ENCODE measurements at places on chromosomes 7 and 10. TPM values are rescaled to one million over a fixed set of nuclear protein-coding genes. Genes with fewer than 3 reads are reported as not detected.

ZWINT gene
- total RNA-seq = 38.5 TPM

GDF2 gene
- not detected for total RNA-seq

SAP25 gene
- total RNA-seq = 0.21 TPM

STOX1 gene
- total RNA-seq = 1.8 TPM

UCN3 gene
- total RNA-seq = not detected

ZNF804B gene
- total RNA-seq = not detected

CYP2C18 gene
- total RNA-seq = not detected

ZNF511 gene
- 28.1 TPM for total RNA-seq

ANKRD2 gene
- total RNA-seq = not detected

SBDS gene
- total RNA-seq = 111 TPM

NRCAM gene
- 22.8 TPM for total RNA-seq

PPP1R17 gene
- total RNA-seq = not detected

GRID2IP gene
- total RNA-seq = not detected

IFT22 gene
- 32.5 TPM for total RNA-seq

AKR1C8 gene
- total RNA-seq = not detected

ZNF655 gene
- total RNA-seq = 110 TPM

GRID1 gene
- total RNA-seq = 0.64 TPM

TMEM176A gene
- not detected for total RNA-seq

PDZD7 gene
- 0.74 TPM for total RNA-seq

GIMAP8 gene
- total RNA-seq = not detected

CCL24 gene
- total RNA-seq = not detected

CYP2C19 gene
- not detected for total RNA-seq
